ENCODE measurements at places on chromosomes 12 and 14.

DNA sequence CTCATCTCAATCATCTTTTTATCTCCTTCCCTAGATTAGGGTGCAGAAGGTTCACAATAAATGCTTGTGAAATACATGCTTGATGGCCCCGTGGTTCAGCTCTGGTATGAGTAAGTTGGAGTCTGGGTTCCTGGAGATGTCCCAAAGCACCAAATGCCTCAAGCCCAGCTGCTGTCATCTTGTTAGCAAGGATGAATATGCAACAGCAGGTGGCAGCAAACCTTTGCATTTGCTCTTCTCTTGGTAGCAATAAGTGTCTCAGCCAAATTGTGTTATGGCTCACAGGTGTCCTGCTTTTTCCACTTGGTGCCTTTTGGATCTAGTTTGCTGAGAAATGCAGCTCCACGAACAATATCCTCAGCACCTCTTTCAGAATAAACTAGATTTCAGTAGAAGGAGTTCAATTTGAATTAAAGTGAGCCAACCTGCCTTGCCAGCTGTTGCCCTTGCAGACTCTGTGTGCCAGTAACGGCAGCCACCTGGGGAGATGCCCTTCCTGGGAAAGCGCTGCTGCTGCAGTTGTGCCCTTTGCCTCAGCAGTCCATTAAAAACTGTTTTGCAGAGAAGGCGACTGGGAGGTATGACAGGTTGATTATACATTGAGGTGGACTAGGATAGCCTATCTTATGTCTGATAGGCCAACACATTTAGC, 417.3 kb downstream of the SNAPC1 start:
- DNase-seq, result peak; percentile 2

DNA sequence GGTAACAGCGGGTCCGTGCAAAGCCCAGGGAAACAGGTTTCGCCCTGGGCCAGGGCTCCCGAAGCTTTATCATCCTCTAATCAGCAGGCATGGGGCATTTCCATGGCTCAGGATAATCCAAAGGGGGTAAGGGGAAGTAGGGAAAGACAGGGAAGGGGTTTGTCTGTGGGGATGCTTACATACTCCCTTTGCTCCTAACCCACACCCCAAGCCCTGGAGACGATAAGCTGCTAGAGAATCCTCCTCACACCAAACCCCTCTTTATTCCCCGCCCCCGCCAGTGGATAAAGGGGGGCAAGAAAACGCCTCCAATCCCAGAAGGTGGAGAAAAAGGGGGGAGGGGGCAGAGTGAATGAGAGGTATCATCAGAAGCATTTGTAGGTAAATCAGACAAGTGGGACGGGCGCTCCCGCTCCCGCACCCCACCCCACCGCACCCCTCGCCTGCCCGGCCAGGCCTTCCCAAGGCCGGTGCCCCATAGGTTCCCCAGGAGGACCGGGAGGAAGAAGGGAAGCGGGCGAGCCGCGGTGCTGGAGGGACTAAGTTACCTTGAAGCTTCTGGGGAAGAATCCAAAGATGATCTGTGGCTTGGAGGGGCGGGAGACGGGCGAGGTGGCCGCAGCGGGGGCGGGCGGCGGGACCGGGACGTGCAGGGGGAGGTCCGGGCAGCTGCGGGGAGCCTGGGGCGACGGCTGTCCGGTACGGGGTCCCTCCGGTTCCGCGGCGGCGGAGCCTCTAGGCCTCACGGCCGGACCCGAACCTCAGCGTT, 762 bp downstream of the PPP2R5E start:
- DNase-seq, result no peak

GRCh38 chr14:89721956-89722355, 232.6 kb downstream of the EFCAB11 start:
- no peak for DNase-seq

DNA sequence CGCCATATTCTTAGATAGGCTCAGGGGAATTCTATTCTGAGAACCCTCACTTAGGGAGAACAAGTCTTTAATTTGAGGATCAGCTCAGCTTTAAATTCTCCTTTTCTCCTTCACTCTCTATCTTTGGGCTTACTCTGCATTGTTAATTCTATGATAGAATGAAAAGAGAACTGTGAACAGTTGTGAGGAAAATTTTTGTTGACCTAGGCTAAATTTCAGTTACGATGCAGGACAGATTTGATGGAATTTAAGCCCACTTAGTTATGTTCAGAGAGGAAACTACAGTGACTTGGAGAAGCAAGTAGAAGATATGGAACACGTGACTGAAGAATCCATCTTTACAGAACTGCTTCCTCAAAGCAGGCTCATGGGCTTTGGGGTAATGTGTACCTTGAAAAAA, 82.7 kb downstream of the TBC1D30 start:
- DNase-seq, result no peak

GRCh38 chr14:29037411-29037810, 270.8 kb downstream of the FOXG1 start:
- no peak for DNase-seq

- no peak for DNase-seq
Observed at GRCh38 chr14:22434030-22434429, 155.0 kb downstream of the DAD1 start.

GRCh38 chr12:54053751-54054741, at the start of gene HOXC4:
HOXC4 (plus strand) TSS chr12:54053835; CDS start chr12:54053923, 88 bp downstream.
- no peak for DNase-seq

- DNase-seq, result peak; percentile 39
Observed at GRCh38 chr12:8544295-8544694, 3.6 kb upstream of the CLEC4E start.

DNA sequence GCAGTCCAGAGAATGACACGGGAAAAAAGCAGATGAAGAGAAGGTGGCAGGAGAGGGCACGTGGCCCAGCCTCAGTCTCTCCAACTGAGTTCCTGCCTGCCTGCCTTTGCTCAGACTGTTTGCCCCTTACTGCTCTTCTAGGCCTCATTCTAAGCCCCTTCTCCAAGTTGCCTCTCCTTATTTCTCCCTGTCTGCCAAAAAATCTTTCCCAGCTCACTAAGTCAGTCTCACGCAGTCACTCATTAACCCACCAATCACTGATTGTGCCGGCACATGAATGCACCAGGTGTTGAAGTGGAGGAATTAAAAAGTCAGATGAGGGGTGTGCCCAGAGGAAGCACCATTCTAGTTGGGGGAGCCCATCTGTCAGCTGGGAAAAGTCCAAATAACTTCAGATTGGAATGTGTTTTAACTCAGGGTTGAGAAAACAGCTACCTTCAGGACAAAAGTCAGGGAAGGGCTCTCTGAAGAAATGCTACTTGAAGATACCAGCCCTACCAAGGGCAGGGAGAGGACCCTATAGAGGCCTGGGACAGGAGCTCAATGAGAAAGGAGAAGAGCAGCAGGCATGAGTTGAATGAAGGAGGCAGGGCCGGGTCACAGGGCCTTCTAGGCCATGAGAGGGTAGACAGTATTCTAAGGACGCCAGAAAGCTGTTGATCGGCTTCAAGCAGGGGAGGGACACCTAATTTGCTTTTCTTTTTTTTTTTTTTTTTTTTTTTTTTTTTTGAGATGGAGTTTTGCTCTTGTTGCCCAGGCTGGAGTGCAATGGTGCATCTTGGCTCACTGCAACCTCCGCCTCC, 40.9 kb downstream of the DAD1 start:
- no peak for DNase-seq

- no peak for DNase-seq
Observed at GRCh38 chr12:19482036-19482435, 42.7 kb downstream of the AEBP2 start.

- no peak for DNase-seq
Observed at GRCh38 chr12:106416273-106416672, 58.7 kb downstream of the POLR3B start.

- no peak for DNase-seq
Observed at GRCh38 chr12:94717108-94717507, 66.8 kb upstream of the TMCC3 start.

- no peak for DNase-seq
Observed at GRCh38 chr14:52463375-52463774, 88.9 kb downstream of the TXNDC16 start.

DNA sequence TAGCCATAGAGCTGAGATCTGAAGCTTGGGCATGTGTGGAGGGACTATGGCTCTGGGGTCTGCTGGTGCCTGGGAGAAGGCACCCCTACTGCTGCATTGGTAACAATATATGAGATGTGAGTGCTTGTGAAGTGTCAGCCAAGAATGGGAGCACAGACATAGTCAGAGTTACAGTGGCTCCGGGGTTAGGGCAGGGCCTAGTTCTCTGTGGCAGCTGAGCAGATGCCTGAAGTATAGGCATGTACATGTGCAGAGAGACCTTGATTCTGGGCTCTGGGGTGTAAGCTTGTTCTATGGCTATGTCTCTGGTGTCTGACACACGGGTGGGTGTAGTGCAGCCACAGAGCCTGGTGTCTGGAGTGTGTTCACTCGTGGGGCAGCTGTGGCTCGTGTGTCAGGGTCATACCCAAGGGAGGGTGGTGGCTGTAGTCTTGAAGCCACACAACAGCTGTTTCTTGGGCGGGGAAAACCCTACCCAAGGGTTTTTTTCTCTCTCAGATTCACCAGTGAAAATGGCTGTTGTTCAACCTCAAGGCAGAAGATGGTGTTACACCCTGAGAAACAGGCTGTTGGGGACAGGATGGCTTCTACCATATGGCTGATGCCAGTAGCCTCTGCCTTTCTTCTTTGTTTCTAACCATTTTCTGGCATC, 11.9 kb upstream of the TCL1A start:
- no peak for DNase-seq

- no peak for DNase-seq
Observed at GRCh38 chr12:47950856-47951468, 12.4 kb upstream of the TMEM106C start.

DNA sequence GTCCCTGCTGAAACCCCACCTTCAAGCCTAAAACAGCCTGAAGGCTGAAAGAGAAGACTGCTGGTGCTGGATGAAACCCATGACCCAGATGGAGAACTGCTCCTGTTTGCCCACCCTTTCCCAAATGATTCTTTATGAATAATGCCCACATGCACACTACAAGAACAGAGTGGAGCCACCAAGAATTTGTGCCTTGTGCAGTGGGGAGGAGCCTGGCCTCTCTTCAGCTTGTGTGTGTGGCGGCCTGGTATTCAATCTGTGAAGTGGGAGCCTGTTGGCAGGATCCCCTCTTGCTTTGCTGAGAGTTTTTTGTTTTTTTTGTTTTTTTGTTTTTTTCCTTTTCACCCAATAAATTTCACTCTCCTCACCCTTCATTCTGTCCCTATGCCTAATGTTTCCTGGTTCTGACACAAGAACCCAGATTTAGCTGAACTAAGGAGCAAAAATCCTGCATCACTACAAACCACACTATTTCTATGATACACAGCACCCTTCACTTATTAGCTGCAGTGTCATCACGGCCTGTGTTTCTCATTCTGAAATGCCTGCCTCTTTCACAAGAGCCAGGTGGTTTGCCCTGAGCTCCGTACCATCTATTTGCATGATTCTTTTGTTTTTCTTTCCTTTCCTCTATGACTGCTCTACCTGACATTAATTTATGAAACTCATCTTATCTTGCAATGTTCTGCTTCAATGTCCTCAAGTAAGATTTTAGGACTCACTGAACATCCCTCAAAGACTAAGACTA, 585.5 kb upstream of the ATXN7L3B start:
- DNase-seq, result no peak

GRCh38 chr12:97659117-97659880, 196.7 kb downstream of the RMST start:
- DNase-seq, result no peak

GRCh38 chr14:20295067-20295466, 10.7 kb downstream of the TTC5 start:
- no peak for DNase-seq

DNA sequence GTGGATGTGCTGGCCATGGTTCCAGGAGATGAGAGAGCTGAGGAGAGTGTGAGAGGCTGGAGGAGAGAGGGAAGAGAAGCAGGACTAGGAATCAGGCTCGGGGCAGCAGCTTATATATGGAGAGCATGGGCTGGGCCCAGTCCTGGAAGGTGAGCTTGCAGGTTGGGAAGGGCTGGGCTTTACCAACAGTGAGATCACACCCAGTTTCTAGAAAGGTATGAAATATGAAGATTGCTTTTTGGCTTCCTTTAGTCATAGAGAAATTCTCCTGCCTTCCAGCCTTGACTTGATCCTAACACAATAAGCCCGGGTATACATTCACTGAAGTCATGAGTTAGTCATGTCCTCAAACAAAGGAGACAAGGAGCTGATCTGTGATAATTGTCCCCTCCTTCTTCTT, at the start of gene KRT6A:
Gene KRT6A, minus strand, starts transcription at position 86 of the 400 bp plus-strand sequence. Its CDS starts 69 bp downstream, at position 17.
- DNase-seq, result no peak

Data from stimulated activated CD4-positive, alpha-beta T cell treated with anti-CD3 and anti-CD28 coated beads, TNF-alpha, amount 100 ng/mL, for 48 hours (primary cell).